ENCODE measurements at places on chromosomes 12 and 14.

DNA sequence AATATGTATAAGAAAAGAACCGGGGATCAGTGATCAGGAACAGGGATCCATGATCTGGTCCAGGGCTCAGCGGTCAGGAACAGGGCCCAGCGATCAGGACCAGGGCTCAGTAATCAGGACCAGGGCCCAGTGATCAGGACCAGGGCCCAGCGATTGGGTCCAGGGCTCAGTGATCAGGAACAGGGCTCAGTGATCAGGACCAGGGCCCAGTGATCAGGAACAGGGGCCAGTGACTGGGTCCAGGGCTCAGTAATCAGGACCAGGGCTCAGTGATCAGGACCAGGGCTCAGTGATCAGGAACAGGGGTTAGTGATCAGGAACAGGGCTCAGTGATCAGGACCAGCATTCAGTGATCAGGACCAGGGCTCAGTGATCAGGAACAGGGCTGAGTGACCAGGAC lies 56.3 kb downstream of the TMEM121 start:
- no peak for DNase-seq

GRCh38 chr12:17108877-17109541 lies 503.0 kb upstream of the LMO3 start:
- no peak for DNase-seq

DNA sequence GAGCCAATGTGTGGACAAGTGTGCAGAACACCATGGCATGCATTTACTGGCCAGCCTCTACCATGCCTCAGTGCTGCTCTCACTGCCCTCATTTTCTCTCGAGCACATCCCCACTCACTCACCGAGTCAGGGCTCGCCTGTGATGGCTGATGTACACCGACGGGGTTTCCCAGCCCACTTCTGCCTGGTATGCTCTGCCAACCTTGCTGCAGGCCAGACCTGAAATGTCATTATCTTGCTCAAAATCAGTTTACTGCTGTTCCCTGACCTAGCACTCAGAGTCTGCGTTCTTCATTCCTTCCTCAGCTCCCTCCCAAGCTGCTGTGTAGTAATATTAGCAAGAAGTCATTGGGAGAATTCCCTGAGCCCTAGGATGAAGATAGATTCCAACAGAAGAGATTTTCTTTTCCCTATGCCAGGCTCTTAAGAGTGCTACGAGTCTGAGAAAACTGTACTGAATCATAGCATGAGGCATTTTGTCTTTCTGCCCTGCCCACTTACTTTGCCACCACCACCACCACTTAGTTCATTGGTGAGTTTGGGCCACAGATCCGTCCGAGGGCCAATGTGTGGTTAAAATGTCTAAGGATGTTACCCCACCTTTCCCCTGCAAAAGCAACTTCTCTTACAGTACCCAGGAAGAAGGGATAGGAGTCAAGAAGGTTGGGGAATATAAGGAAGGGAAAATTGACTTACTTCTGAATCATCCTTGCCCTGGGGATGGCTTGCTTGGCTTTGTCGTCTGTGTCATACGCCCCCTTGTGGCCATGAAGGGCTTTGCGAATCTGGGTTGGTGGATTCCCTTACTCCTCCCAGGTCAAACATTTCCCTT lies 51.0 kb downstream of the BMAL2 start:
- peak; percentile 60 for DNase-seq

- no peak for DNase-seq
Measured at GRCh38 chr12:69065775-69066174, 132.8 kb upstream of the CPM start.

DNA sequence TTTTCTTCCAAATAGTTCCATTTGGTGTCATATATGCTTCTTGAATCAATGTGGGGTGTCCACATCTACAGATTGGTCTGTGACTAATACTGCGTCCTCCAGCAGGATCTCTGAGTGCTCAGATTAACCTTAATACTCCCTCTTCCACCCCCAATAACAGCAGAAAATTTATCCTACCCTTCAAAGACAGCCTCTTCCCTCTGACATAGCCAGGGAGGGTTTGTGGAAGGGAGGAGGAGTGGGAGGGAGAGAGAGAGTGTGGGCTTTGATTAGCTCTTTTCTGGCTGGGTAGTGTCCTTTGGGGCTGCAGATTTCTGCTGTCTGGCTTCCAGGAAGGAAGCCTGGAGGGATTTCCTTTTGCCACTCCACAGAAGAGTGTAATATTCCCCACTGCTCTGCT lies 220.7 kb downstream of the TTC6 start:
- DNase-seq, result no peak

- no peak for DNase-seq
Measured at GRCh38 chr14:78479127-78479780, 309.1 kb downstream of the NRXN3 start.

DNA sequence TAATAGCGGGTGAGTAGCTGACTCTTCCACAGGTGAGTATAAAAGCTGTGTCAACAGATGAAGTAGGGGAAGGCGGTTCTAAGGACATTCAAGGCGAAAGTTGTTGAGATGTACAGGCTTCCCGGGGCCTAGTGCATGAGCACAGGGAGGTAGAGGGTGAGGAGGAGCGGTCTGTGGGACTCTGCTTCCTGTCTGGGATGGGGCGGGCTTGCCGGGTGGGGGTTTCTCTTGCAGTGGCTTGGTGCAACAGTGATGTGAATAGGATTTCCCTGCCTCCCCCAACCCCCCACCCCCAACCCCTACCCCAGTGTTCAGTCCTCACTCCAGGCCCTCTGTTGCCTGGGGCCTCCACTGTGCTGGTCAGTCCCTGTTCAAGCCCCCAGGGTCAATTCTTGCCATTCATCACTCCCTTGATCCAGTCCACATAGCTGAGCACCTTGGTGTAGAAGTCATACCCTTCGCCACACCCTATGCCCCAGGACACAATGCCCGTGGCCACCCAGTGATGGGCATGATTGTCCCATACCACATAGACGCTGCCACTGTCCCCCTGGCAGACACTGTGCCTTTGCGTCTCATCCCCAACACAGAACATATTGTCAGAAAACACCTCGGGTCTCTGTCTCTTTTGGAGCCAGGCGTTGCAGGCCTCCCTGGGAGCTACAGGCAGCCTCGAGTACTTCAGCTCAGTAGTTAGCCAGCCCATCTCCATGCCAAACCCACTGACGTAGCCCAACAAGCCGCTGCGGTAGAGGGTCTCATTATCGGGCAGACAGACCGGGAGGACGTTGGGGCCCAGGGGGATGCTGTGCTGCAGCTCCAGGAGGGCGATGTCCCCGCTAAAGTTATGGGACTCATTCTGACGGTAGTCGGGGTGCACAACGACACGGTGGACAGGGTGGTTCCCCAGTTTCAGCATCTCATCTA lies 4.0 kb upstream of the C1R start:
- no peak for DNase-seq

DNA sequence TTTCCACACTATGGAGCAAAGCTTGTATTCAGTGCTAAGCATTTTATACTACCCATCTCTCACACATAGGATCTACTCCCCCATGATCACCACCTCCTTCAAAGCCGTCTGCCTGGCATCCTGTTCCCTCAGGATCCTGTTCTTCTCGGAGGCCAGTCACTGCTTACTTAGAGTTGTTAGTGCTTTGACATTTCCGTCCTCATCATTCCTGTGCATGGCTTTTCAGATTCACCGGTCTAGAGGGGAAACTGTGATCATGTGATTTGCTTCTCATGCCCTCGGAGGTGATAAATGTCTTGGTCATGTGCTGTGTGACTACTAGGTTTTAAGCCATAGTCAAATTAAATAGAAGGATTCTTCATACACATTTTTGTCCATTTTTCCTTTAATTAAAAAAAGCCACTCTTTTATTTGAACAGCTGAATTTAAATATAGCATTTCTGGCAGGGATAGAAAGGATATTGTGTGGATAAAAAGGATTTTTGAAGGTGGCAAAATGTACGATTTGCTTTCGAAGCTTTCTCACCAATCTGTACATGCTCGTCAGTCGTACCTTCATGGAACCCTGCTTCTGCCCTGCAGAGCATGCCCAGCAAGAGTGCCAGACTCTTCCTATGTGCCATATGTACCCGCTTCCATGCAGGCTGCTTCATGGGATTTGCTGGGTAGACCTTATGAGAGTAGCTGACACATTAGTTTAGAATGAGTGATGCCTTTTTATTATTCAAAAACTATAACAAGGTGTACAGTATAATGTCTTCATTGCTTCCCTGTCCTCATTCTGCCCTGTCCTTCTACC lies 53.3 kb downstream of the BMAL2 start:
- no peak for DNase-seq

DNA sequence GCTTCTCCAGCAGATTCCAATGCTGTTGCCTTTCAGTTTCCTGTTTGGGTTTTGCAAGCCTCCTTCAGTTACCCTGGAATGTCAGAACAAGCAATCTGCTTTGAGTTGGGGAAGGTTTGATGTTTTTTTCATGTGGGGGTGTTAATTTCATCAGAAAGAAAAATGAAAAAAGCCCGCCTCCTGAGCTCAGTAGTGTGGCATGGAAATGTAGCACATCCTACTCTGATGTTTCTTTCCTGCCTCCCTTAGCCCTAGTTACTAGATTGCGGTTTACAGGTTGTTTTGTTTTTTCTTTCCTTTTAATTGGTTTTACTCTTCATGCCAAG lies 22.6 kb downstream of the IFNG-AS1 start:
- DNase-seq, result no peak

- no peak for DNase-seq
Measured at GRCh38 chr14:92014040-92014439, 25.8 kb downstream of the TRIP11 start.

DNA sequence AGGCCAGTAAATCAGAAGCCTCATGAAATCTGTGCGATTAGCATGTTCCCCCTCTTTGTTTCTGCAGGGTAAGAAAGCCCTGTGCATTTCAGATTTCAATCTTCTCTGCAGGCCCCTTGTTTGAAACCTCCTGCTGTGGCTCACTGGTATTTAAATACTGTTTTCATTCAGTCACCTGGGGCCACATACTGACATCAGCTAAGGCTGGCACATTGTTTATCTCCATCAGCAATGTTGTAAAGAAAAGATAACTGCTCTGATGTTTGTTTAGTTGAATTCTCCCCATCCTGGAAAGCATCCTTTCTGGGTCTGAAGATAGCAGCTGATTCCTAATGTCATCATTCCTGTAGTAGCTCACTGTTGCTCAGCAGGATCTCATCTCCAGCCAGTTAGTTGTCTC lies 554.9 kb downstream of the NRXN3 start:
- DNase-seq, result no peak

DNA sequence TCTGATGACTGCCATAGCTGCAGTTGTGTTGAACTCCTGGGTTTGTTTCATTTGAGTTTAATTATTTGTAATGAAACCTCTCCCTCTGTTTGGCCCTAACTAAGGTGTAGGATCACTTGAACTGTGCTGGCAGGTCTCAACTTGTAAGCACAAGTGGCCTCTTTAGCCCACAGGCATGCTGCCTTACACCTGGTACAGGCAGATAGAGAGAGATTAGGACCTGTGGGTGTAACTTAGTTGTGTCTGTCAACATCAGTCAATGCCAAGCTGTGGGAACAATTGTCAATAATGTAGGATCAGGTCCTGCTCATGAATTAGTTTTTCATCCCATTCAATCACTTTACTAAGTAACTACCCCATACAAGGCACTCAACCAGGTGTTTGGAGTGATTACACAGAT lies 263.0 kb upstream of the G2E3 start:
- DNase-seq, result no peak
